ENCODE measurements at places on chromosomes 11 and 22. TPM values are rescaled to one million over a fixed set of nuclear protein-coding genes. Genes with fewer than 3 reads are reported as not detected.
A peak's percentile ranks its signal among the peaks of the same experiment; 100 is the strongest.

DNA sequence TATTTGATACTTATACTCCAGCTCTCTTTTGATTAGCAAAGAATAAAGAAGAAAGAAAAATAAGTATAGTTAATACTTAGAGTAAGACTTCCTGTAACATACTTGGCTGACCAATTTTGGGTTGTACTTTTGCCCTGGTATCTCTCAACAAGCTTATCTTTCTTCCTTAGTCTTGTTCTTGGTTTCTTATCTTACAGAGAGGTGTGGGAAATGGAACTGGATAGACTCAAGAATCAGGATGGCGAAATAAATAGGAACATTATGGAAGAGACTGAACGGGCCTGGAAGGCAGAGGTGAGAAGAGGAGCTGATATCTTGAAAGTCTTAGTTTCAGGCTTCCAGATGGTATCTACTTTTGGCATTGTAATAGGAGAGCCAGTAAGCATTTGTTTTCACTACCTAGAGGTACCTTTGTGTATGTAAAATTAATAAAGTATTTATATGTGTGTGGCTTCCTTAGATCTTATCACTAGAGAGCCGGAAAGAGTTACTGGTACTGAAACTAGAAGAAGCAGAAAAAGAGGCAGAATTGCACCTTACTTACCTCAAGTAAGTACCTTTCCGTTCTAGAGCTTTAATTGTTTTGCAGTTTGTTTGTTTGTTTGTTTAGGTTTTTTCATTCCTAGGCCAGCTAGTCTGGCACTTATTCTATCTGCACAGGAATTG is 11.3 kb upstream of the BACE1-AS start:
- no peak for DNase-seq

GRCh38 chr11:15836795-15837194 is 519.6 kb downstream of the SOX6 start:
- DNase-seq: no peak

GRCh38 chr22:20238901-20239675 is 29.0 kb downstream of the RTN4R start:
- peak; percentile 4 for DNase-seq

DNA sequence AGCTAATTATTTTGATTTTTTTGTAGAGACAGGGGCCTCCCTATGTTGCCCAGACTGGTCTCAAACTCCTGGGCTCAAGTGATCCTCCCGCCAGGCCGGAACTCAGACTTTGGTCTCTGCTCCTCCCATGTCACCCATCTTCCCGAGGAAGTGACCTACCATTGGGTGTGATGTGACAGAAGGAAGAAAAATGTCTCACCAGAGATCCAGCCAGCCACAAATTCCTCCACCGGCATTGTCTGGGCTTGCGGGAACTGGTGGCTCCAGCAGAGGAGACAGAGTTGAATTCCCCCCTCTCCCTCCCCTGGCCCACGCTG is 772 bp downstream of the SLC25A45 start:
- DNase-seq: no peak

GRCh38 chr22:22005945-22006595 is 23.5 kb upstream of the TOP3B start:
- no peak for DNase-seq

GRCh38 chr11:119995730-119996491 is 142.0 kb downstream of the TRIM29 start:
- DNase-seq: no peak

- DNase-seq: no peak
Measured at GRCh38 chr11:131311776-131312514, 58.5 kb upstream of the NTM start.

GRCh38 chr22:17257121-17258001 is 38.1 kb upstream of the ADA2 start:
- no peak for DNase-seq

DNA sequence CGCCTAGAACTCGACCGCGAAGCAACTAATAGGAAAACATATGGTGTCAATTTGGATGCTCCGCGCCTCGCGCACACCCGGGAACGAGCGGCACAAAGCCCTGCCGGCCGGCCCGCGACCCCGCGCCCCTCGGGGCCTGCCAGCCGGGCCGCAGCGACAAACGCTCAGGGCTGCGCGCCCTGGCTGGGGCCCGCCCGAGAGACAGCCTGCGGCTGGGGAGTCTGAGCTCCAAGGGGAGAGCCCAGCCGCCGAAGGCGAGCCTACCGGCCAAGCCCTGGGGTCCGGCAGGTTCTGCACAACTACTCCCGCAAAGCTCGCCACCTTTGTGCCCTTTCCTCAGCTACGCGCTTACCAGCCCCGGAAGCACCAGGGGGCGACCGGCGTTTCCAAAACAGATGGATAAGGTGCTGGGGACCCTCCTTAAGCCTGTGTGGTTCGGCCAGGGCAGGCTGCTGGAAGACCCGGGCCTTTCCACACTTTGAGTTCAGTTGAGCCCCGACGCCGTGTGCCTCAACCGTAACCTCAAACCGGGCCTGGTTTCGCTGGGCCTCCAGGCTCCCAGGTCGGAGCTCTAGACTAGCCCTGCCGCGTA is 6.0 kb downstream of the PAX6 start:
- DNase-seq: no peak

GRCh38 chr11:39144351-39145130 is 2314.9 kb downstream of the LRRC4C start:
- no peak for DNase-seq

- DNase-seq: peak; percentile 76
Measured at GRCh38 chr11:44596525-44597276, 31.2 kb downstream of the CD82 start.

DNA sequence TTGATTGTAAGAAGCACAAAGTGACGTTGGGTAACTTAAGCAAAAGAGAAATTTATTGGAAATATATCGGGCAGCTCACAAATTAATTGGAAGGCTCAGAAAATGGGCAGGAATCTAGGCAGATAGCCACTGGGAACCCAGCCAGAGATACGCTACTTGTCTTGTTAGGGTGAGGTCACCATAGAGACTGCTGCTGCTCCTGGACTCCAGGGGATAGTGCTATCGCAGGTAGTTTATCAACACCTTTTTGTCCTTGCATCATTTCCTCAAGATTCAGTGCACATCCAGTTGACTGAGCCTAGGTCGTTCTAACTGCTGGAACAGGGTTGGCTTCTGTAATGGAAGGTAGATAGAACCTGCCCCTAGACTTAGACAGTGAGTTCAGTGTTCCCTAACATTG is 19.6 kb downstream of the AMOTL1 start:
- no peak for DNase-seq

DNA sequence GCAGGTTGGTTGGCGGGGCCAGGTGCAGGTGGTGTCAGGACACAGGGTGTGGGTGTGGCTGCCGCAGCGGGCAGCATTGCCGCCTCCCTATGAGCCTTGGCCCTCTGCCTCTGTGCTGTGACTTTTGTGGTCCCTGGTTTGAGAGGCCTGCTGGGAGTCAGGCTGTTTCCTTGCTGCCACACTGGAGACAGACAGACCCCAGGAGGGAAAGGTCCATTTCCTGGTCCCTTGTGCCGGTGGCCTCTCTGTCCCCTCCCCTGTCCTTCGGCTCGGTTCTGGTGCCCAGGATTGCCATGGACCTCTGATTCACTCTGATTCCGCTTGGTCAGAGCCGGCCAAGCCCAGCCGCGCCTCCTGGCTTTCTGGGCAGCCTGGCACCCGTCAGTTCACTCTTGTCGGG is 196.9 kb downstream of the TBC1D22A start:
- DNase-seq: no peak

CATSPER1 gene
- 0.41 TPM for total RNA-seq

HTR3A gene
- total RNA-seq: not detected

TSSK2 gene
- not detected for total RNA-seq

STK33 gene
- 17.2 TPM for total RNA-seq

PRDX5 gene
- total RNA-seq: 344 TPM

Measured in A172 (cell line).